GM12892 (cell line): ENCODE measurements at places on chromosomes 6 and 20.

GRCh38 chr6:70863343-70863742 is 93.5 kb downstream of the B3GAT2 start:
- DNase-seq = no peak

DNA sequence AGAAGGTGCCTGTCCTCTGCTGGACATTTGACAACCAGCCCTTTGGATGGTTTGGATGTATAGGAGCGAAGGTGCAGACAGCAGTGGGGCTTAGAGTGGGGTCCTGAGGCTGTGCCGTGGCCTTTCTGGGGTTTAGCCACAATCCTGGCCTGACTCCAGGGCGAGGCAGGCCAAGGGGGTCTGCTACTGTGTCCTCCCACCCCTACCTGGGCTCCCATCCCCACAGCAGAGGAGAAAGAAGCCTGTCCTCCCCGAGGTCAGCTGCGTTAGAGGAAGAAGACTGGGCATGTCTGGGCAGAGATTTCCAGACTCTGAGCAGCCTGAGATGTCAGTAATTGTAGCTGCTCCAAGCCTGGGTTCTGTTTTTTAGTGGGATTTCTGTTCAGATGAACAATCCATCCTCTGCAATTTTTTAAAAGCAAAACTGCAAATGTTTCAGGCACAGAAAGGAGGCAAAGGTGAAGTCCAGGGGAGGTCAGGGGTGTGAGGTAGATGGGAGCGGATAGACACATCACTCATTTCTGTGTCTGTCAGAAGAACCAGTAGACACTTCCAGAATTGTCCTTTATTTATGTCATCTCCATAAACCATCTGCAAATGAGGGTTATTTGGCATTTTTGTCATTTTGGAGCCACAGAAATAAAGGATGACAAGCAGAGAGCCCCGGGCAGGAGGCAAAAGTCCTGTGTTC is 1.3 kb upstream of the CDKN1A start:
- DNase-seq = no peak

DNA sequence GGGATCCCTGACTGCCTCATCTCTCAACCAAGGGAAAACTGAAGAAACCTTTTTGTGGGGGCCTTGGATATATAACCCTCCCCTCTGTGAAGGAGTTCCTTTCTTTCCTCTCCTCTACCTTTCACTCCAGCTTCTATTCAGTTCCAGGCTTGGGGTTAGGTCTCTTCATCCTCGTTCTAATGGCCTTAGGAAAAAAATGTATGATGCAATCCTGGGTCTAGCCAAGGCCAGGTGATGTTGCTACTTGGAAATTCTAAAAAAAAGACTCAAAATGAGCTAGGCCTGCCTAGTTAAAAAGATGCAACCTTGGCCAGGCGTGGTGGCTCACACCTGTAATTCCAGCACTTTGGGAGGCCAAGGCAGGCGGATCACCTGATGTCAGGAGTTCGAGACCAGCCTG is 7.6 kb downstream of the ABCC10 start:
- DNase-seq = no peak

DNA sequence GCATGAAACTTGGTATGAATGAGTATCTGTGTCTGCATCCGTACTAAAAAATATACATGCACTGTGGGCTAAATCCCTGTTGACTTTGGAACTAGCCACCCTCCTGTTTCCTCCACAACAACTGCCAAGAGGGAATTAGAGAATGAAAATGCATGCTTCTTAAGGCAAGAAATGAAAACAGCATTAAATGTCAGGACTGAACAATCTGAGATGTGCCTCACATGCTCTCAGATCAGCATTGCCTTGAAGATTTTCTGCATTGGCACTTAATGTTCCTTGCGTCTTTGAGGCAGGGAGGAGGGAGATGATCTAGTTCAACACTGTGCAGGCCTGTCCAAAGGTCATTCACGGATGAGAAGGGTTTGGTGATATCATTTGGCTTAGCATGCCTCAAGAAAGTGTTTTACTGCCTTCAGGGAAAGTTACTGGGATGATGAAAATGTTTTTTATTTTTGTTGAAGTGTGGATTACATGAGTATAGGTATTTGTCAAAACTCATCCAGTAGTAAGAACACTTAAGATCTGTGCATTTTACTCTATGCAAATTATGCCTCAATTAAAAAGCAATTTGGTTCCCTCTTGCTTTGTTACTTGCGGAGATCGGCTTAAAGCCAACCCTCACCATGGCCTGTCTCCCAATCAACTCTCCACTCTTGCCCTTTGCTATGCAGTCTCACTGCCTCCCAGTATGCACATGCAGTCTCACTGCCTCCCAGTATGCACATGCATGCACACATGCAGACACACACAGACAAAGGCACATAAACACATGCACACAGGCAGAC is 47.5 kb upstream of the RIN2 start:
- no peak for DNase-seq

DNA sequence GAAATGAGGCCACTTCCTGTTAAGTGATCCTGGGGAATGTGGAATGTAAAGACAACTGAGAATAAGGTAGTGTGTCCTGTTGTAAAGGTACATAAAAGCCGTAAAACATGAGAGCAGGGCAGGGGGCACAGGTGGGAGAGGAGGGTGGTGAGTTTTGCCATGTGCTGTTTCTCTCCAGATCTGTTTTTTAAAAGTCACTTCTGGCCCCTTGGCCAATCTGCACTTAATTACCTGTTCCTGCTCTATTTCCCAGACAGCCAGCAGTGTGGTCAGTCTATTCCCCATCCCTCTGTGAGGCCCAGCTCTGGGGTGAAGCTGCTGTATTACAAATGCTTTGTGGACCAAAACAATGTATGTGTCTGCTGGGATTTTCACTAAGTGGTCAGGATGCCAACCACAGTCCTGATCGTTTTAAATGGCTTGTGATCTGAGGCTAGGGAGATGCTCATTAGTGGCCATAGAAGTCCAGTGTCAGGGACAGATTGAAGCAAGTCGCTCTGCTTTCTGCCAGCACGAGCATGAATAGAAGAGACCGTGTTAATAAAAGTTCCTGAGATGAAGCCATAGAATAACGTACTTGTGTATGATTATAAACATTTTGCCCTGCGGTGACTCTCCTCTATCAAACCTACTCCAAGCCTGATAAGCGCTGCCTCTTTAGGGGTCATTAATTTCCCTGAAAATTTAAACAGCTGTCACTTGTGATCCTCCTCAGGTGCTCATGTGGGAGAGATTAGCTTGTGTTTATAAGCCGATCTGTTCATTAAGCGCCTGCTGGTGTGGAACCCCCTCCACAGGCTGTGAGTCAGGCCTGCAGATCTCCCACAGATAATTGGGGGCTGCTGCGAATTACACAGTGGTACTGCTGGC is 111.8 kb upstream of the CENPW start:
- DNase-seq = no peak

DNA sequence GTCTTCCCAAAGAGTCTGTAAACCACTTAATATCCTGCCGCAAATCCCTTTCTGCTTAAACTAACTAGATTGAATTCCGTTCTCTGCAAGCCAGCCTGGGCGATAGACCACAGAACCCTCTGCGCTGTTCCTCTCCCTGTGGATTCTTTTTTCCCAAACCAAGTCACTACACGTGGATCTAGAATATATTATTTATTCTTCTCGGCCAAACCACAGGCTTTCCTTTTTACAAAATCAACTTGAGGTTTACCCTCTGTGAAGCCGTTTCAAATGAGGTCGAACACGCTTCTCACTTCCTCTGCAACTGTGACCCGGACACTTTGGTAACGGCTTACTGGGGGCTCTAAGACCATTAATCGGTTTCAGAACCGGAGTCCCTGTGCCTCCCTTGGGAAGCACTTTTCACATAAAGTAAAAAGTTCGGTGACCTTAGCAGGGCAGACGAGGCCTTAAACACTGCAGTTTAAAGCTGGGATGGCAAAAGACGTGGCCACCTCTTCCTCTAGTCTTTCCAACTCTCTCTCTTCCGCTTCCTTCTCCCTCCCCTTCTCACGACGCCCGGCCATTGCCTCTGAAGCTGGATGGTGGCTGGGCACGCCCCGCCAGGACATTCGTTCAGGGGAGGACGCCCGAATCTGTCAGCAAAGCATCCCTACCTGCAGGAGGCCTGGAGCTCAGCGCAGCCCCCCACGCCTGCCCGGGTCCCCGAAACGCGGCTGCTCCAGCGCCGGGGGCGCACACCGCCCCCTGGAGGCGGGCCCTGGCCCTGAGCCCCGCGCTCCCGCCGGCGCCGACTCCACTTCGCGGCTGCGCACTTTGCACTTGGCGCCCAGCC is 55.0 kb upstream of the FOXC1 start:
- peak; percentile 72 for DNase-seq

DNA sequence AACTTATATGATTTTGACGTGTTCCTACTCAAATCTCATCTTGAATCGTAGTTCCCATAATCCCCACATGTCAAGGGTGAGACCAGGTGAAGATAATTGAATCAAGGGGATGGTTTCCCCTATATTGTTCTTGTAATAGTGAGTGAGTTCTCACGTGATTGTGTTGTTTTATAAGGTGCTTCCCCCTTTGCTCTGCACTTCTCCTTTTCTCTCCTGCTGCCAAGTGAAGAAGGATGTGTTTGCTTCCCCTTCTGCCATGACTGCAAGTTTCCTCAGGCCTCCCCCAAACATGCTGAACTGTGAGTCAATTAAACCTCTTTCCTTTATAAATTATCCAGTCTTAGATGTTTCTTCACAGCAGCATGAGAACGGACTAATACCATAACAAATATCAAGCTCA is 83.2 kb downstream of the MANEA start:
- no peak for DNase-seq

GRCh38 chr6:106430466-106430865 is 69.9 kb downstream of the CRYBG1 start:
- no peak for DNase-seq

- no peak for DNase-seq
Measured at GRCh38 chr6:84095156-84095555, 61.6 kb downstream of the MRAP2 start.

- DNase-seq = no peak
Measured at GRCh38 chr6:105391705-105392104, 11.2 kb downstream of the PREP start.
